Caki2 (cell line): ENCODE measurements at places on chromosomes 2 and 18.

GRCh38 chr2:49152824-49153223 lies 1.5 kb downstream of the FSHR start:
- DNase-seq: no peak

DNA sequence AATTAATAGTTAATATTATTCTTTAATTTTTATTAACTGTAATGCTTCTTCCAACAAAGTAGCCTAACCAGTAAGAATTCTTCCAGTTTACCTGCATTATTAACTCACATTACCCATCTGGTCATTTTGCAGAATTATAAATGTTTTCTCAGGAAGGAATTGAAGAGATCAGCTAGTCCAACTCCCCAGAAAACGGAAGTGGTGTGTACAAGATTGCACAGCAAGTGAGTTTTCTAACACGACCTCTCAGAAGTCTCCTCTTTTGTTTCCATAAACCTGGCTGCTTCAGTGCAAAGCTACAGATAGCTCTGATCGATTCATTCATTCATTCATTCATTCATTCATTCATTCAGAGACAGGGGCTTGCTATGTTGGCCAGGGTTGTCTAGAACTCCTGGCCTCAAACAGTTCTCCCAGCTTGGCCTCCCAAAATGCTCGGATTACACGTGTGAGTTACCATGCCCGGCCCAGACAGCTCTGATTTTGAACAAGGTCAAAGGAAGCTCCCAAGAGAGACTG lies 128.8 kb upstream of the REV1 start:
- no peak for DNase-seq

DNA sequence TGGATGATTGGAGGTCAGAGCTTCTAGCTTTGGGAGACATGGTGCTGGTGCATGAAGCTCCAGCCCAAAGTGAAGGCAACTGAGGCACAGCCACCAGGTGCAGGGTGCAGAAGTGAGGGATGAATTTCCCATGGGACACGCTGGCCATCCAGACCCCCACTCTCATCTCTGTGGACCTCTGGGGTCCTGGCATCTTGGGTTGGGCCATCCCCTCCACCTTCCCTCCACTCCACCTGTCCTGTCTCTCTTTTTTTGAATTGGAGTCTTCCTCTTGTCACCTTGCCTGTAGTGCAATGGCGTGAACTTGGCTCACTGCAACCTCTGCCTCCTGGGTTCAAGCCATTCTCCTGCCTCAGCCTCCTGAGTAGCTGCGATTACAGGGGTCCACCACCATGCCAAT lies 3.4 kb downstream of the NGEF start:
- DNase-seq: no peak

DNA sequence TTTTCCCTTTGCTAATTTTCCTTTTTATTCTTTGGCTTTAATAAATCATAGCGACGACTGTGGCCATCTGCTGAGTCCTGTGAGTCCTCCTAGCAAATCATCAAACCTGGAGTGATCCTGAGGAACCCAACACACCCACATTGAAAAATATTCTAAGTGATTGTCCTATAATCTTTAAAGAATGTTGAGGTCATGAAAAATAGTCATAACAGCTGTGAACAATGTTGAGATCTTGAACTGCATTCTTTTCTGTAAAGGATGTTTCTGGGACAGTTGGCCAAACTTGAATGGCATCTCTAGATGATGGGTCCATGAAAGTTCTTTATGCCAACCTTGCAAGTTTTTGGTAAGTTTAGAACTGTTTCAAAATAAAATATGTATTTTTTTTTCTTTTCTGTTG lies 53.2 kb upstream of the ADAM23 start:
- DNase-seq: no peak

DNA sequence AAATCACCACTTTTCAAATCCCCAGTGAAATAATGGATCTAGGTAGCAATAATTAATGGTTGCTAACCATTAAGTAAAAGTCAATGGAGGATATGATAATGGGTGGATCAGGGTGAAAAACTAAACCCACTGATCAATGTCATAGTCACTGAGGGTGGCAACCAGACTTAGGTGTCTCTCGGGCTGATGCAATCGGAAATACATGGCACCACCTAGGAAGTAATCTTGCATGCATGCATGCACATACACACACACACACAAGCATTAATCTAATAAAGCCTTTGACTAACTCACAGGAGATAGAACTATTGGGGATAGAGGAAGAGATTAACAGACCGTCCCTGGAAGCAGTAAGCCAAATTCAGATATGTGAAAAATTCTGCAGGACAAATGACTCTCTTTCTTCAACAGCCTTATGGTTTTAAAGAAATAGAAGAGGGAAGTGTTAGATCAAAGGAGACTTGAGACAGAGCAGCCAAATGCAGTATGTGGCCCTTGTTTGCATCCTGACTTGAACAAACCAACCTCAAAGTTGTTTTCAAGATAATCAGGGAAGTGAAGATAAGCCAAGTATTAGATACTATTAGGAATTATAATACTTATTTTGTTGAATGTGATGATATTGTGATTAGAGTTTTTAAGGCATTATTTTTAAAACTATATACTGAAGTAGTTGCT lies 186.0 kb upstream of the RMP24 start:
- no peak for DNase-seq

DNA sequence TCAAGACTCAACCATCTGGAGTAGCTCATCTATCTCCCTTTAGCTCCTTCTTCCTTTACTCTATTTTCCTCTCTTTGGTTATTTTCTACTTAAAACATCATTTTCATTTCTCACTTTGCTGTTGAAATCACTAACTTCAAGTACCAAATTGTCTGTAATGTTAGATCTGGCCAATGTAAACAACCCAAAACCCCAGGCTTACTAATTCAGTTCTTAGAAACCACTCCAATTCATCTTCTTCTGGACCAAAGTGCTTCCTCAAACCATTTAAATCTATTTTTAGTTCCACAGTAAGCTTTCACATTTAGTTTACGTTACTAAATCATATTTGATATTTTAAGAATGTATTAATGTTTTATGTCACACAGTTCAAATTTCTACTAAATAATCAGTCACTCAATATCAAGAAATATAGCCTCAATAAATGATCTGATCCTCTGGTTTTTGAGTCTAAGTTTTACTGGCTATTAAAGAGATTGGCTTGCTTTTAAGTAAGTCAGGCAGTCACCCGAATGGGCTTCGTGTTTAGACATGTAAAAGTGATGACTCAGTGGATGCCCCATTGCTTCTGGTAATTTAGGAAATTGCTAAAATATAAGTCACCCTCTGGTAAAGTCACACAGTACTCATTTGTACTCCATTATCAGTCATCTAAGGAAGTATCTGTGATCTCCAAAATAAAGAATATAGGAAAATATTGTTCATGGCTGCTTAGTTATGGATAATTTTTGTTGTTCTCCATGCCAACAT lies 527.2 kb upstream of the SOX11 start:
- DNase-seq: peak; percentile 44

DNA sequence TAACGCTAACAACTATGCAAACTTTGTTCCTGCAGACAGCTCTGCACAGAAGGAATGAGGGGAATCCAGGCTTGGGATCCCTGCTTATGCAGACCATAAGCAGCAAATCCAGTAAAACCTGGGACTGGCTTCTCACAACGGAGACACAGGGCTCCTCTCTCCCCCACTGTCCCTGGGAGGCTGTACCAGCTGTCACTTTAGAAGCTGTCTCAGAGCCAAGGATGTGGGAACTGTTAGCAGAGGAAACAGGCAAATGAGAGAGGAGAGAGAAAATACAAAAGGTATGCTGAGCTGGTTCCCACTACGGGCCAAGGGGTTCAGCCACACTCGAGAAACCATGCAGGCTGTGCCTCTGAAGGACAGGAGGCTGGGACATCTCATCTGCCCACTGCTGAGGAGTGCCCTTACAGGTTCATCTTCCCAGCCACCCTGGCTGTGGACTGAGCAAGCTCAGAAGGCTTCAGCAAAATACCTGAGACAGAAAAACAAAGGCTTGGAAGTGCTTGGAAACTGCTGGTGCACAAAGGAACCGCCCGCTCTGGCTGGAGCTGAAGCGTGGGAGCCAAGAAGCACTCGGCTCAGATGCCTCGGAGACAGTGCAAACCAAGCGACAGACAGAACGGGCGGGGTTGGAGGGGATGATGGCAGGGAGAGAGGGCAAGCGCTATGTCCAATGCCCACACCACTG lies 72.5 kb downstream of the FAM210A start:
- DNase-seq: no peak

GRCh38 chr2:159165048-159165447 lies 121.5 kb downstream of the WDSUB1 start:
- DNase-seq: no peak

DNA sequence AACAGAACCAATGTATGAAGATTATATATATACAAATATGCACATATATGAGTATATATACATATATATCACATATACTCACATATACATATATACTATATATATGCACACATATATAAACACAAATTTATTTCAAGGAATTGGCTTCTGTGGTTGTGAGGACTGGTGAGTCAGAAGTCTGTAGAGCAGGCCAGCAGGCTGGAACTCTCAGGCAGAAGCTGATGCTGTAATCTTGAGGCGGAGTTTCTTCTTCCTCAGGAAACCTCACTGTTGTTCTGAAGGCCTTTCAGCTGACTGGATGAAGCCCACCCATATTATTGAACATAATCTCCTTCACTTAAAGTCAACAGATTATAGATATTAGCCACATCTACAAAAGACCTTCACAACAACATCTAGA lies 143.9 kb upstream of the CREB1 start:
- DNase-seq: no peak

DNA sequence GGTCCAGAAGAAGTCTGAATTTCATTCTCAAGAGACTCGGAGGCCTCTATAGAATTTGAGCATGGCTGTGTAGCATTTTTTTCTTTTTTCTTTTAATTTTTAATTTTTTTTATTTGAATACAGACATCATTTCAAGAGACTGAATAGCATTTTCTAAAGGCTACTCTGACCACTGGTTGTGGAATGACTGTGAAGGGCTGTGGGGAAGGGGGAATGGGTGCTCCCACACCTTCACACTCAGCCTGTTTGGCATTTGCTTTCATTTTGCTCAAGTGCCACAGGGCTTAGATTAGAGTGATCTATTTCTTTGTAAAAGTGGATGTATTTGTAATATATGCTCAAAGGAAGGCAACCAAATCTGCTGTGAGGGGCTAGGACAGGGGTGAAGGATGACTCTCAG lies 142.0 kb upstream of the SPOPL start:
- no peak for DNase-seq

DNA sequence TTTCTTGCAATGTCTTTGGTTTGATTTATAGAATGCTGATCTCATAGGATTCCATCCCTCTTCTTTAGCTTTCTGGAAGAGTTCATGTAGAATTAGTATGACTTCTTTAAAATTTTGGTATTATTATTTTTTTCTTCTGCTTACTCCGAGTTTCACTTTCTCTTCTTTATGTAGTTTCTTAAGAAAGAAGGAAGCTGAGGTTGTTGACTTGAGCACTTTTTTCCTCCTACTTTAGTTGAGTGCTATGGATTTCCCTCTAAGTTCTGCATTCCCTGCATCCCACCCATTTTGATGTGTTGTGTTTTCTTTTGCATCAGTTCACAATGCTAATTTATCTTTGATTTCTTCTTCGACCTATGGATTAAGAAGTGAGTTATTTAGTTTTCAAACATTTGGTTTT lies 78.9 kb upstream of the SPRED2 start:
- no peak for DNase-seq

GRCh38 chr2:165594935-165595255 lies 125.4 kb downstream of the CSRNP3 start:
- DNase-seq: peak; percentile 41

DNA sequence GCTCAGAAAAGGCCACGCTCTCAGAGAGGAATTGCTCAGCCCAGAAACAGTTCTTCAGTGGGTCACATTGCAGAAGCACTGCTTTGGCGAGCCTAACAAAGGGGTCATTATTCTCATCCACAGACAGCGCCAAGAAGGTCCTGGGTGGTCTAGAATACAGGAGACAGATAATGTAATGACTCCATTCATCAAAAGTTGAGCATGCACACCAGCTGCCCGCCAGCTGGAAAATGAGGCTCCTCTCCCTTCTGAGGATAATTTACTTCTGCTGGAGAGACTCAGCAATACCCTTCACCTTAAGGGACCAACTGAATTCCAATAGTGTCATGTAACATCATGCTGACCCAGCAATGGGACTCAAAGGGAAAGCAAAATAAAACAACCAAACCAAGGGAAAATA lies 79.9 kb downstream of the TRIB2 start:
- no peak for DNase-seq

- no peak for DNase-seq
Observed at GRCh38 chr2:137942833-137943677, 21.2 kb upstream of the HNMT start.

- no peak for DNase-seq
Observed at GRCh38 chr2:66539452-66539851, 104.5 kb downstream of the MEIS1 start.

GRCh38 chr18:5296706-5297320 lies 1.3 kb upstream of the ZBTB14 start:
- DNase-seq: peak; percentile 82

- no peak for DNase-seq
Observed at GRCh38 chr2:65541773-65542172, 109.4 kb upstream of the SPRED2 start.

GRCh38 chr2:19819097-19820065 lies 82.4 kb downstream of the TTC32 start:
- DNase-seq: peak; percentile 54
